Occipital lobe (tissue), 3 donors: ENCODE measurements at places on chromosomes 3 and 15. TPM values are rescaled to one million over a fixed set of nuclear protein-coding genes. Genes with fewer than 3 reads are reported as not detected.

The NRG4 gene
- not detected for total RNA-seq

The PRSS50 gene
- 0.31 TPM for total RNA-seq

The CHST13 gene
- total RNA-seq: not detected

The CMTM8 gene
- total RNA-seq: 0.31 TPM

The GOLGA8H gene
- 0.31 TPM for total RNA-seq

The LINGO1 gene
- 45.7 TPM for total RNA-seq

The EFCC1 gene
- 0.94 TPM for total RNA-seq

The GOLGA8J gene
- total RNA-seq: not detected

The NPAP1 gene
- 0.31 TPM for total RNA-seq

The KCNMB3 gene
- 3.1 TPM for total RNA-seq

The NOX5 gene
- total RNA-seq: under 0.01 TPM

DNA sequence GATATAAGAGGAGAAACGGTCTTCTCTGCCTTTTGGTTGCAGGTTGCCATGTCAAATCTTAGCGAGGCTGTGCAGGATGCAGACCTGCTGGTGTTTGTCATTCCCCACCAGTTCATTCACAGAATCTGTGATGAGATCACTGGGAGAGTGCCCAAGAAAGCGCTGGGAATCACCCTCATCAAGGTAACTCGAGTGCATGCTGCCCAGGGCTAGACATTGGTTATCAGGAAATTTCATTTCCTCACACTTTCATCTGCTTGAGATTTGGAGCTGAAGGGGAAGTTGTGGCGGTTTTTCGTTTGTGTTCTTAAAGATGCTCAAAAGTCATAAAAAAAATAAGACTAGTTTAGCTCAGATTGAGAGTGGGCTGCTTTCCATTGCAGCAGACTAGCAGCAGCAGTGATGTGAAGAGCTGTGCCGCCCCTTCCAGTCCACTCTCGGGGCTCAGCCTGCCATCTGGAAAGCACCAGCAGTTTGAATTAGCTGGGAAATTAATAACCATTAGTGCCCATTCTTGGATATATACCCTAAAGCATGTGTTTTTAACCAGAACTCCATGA lies 32.2 kb downstream of the GPD1L start:
- DNase-seq: no peak

DNA sequence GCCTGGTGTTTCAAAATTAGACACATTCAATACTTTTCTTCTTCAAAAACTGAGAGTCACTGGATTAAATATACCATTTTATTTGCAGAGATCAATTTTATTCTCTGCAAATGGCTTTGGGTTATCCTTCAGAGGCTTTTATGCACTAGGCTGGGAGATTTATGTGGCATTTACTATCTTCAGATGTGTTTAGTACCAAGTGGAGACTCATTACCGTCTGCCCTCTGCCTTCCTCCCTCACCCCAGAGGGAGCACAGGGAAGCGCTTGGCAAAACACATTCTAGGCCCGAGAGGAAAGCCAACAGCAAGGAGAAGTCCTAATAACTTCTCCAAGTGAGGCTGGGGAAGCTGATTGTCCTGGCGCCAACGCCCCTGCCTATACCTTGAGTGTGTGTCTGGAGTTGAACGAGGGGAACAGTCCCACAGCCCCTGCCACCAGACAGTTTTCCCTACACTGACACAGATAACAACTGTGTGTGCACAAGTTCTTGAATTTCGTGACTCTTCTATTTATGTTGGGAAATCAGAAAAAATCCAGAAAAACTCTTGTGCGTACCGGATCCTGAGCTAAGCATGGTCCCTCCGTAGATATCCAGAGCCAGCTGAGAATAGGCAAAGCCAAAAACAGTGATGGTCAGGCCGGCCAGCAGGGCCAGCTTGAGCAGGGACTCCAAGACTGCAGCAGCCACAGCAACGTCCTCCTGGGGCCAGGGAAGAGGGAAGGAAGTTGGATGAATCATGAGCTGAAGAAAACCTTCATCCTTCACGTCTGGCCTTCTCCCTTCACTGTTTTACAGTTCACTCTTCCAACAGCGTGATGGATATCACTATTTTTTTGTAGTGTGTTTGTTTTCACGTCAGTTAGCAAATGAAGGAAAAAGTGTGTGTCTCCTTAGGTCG lies 26.6 kb downstream of the RFT1 start:
- DNase-seq: no peak

GRCh38 chr3:45236964-45237363 lies 10.9 kb upstream of the TMEM158 start:
- no peak for DNase-seq

GRCh38 chr3:100073714-100074307 lies 40.5 kb downstream of the FILIP1L start:
- no peak for DNase-seq

DNA sequence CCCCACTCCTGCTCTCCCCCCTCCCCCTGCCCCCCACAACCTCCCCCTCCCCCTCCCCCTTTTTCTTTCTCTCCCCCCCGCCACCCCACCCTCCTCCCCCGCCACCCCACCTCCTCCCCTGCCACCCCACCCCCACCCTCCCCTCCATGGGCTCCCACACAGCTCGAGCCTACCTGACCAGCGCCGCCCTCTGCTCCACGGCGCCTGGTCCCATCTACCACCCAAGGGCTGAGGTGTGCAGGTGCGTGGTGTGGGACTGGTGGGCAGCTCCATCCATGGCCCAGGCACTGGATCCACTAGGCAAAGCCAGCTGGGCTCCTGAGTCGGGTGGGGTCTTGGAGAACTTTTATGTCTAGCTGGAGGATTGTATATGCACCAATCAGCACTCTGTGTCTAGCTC lies 68.3 kb upstream of the KCNAB1 start:
- no peak for DNase-seq

GRCh38 chr3:144317961-144318360 lies 346.3 kb downstream of the DIPK2A start:
- DNase-seq: no peak

DNA sequence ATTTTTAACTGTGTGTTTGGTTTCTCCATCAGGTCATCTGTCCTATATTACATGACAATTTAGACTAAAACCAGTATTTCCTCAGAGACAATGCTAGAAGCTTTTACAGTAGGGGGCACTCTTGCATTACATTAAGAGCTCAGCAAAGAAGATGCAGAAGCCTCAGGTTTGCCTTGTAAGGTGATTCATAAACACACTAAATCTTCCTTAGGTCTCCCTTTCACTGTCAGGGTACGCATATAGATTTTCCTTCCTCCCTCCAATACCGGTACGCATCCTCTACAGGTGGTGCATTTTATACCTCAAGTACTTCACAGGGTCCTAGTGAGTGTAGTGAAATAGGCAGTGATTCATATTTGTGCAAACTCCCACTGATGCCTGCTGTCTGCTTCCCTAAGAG lies 46.5 kb downstream of the CD86 start:
- no peak for DNase-seq

GRCh38 chr15:85044894-85045293 lies 63.2 kb downstream of the PDE8A start:
- no peak for DNase-seq

GRCh38 chr3:32978331-32978730 lies 26.9 kb downstream of the CCR4 start:
- no peak for DNase-seq

GRCh38 chr15:64029633-64030032 lies 16.7 kb downstream of the DAPK2 start:
- no peak for DNase-seq

DNA sequence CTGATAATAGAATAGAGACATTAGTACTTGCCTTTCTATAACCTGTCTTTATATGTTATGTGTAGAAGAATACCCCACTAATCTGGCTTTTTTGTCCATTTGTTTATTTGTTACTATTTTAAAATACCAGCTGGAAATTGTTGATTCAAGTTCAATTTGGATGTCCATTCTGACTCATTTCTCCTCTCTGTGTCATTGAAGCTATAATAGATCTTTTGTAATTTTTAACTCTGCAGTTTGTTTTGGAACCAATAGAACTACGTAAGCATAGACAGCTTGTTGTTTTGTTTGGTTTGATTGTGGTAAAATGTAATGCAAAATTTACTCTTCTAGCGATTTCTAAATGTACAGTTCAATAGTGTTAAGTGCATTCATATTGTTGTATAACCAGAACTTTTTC lies 390.4 kb downstream of the ZIC1 start:
- no peak for DNase-seq

- no peak for DNase-seq
Measured at GRCh38 chr15:22949074-22949547, 31.1 kb downstream of the CYFIP1 start.

- DNase-seq: no peak
Measured at GRCh38 chr3:147775816-147776530, 366.8 kb downstream of the ZIC1 start.

DNA sequence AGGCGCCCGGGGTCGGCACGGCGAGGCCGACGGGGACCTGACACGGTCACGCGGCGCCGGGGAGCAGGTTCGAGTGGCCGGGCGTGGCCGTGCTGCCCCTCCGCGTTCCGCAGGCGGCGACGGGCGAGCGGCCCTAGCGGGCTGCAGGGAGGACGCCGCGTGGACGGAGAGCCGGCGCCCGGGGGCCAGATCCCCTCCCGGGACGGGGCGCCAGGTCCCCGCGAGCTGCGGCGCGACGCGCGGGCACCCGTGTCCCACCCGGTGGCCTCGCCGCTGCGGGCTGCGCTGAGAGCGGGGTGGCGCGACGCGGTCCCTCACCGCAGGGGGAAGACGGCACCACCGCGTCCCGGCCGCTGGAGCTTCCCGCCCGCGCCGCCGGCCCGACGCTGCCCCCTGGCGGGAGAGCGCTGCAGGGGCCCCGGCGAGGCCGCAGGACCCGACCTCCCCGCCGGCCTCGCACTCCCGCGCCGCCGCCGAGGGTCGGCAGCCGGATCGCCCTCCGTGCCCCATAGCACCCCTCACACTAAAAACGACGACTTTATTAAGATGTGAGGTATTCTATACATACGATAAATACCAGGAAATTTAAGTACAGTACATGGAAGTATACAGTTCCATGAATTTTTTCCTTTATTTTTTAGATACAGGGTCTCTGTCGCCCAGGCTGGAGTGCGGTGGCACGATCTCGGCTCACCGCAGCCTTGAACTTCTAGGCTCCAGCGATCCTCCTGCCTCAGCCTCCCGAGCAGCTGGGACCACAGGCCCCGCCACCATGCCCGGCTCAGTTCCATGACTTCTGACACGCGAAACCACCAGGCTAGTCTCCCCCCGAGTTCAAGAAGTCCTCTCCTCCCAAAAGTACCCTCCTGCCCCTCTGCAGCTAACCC lies 1.3 kb upstream of the PIGZ start:
- DNase-seq: no peak

DNA sequence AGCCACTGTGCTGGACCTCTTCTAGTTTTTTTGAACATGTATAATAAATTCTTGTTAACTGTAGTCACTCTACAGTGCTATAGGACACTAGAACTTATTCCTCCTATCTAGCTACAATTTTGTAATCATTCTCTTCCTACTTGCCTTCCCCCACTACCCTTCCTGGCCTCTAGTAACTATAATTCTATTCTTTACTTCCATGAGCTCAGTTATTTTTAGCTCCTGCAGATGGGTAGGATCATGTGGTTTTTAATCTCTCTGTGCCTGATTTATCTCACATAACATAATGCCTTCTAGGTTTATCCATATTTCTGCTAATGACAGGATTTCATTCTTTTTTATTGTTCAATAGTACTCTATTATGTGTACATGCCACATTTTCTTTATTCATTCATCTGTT lies 113.2 kb upstream of the FGF7 start:
- DNase-seq: no peak

DNA sequence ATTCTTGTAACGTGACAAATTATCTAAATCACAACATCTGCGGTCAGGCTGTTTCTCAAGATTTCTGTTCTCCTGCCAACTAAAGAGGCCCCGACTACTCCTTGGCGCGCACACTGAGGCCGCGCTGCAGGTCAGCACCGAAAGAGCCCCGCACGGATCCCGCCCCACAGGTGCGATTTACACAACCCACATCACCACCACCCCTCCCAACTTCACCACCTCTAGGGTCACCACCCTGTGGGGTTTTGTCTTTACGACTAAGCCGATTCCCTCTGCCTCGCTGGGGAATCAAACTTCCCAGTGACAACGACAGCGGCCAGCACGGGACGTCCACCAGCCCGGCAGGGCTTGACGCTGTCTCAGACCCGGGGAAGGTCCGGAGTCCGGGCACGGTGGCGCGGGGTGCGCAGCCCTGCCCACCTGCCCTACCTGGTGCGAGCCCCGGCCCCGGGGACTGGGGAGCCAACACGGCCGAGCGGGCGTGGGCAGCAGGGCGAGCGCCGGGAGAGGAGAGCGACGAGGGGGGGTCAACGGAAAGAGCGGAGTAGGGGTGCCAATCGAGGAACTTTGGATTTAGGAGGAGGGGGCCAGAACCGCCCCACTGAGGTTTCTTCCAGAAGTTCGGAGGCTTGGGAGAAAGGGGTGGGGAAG lies 764 bp downstream of the UACA start:
- no peak for DNase-seq

DNA sequence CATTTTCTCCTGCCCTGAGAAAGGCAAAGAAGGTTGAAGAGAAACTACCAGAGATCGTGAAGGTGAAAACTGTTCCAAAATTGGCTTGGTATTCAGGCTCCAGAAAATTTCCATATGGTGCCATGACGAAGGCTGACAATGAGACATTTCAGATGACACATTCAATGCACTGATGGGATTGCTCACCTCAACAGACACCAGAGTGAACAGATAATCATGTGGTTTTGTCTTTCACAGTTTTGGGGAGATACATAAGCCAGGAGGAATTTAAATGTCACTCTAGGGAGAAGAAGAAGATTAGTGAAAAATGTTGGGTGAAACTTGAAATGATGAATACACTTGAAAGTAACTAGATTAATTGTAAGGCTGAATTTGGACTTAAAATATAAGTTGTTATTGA lies 339.7 kb upstream of the EPHA3 start:
- DNase-seq: no peak

- no peak for DNase-seq
Measured at GRCh38 chr3:188282871-188283270, 128.9 kb downstream of the LPP start.

GRCh38 chr3:126895178-126896066 lies 87.5 kb upstream of the PLXNA1 start:
- DNase-seq: no peak

GRCh38 chr3:103609472-103609871 lies 1174.7 kb downstream of the ZPLD1 start:
- DNase-seq: no peak

DNA sequence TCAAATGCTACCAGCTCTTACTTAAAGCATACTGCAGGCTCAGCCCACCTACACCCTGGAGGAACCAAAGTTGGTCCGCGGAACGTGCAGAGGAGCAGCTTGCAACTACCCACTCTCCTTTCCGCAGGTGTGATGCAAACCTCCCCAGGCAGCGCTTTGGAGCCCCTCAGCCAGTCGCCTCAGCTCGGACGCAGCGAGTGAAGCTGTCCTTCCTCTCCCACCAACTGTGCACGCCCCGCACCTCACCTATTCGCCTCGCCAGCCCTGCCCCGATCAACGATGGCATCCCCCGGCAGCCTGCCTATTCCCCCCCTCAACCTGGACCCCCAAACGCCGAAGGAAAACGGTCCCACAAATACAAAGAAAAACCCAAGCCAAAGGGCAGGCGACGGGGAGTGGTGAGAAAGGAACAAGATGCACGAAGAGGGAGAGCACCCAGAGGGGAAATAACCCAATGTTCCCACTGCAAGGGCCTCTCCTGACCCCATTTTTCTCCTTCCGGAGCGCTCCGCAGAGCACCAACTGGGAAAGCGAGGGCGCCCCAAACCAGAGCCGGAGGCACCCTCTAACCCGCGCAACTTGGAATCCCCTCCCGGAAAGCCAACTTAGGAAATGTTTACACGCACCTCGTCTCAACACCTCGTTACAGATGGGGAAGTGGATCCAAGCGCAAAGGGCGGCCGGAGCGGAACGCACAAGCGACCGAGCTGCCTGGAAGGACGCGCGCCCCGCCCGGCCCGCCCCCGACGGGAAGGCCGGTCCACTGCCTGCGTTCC lies 665 bp downstream of the GLB1 start:
- DNase-seq: peak; percentile 33
